A549 treated with AZD2906 at 1 μM for 4 hours (cell line): ENCODE measurements at places on chromosomes 1 and 21. TPM values are rescaled to one million over a fixed set of nuclear protein-coding genes. Genes with fewer than 3 reads are reported as not detected.

The CD1D gene
- 0.03 to 0.05 TPM (median 0.04 TPM) in 4 of 5 replicates, not detected in the other for total RNA-seq

The SPRR2G gene
- not detected in 5 replicates for total RNA-seq

The PRDM2 gene
- total RNA-seq = 7.2 to 10.2 TPM (median 8.0 TPM) in 5 replicates

The RNU1-3 gene
- total RNA-seq = 4.0 to 44.9 TPM (median 4.2 TPM) in 4 of 5 replicates, not detected in the other

The GLIS1 gene
- total RNA-seq = 0.02 to 0.07 TPM (median 0.06 TPM) in 5 replicates

The C1QA gene
- total RNA-seq = not detected in 5 replicates

The CHODL gene
- total RNA-seq = not detected in 5 replicates

The CELA2B gene
- total RNA-seq = 0.14 to 0.16 TPM in 2 of 5 replicates, not detected in the others

The TGFB2 gene
- total RNA-seq = 7.9 to 12.7 TPM (median 9.1 TPM) in 5 replicates

The GIPC2 gene
- 0.01 to 0.06 TPM (median 0.02 TPM) in 5 replicates for total RNA-seq

The CR1 gene
- not detected in 5 replicates for total RNA-seq
